ENCODE measurements at places on chromosomes 13 and 19.

DNA sequence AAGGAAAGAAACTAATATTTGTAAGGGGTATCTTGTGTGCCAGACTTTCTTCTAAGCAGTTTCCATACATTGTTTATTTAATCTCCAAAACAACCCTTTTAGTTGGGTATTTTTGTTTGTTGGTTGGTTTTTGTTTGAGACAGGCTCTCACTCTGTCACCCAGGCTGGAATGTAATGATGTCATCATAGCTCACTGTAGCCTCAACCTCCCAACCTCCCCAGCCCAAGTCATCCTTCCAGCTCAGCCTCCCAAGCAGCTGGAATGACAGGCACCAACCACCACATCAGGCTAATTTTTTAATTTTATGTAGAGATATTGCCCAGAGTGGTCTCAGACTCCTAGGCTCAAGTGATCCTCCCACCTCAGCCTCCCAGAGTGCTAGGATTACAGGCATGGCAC is 41.2 kb upstream of the LSM14A start:
- no peak for ATAC-seq

DNA sequence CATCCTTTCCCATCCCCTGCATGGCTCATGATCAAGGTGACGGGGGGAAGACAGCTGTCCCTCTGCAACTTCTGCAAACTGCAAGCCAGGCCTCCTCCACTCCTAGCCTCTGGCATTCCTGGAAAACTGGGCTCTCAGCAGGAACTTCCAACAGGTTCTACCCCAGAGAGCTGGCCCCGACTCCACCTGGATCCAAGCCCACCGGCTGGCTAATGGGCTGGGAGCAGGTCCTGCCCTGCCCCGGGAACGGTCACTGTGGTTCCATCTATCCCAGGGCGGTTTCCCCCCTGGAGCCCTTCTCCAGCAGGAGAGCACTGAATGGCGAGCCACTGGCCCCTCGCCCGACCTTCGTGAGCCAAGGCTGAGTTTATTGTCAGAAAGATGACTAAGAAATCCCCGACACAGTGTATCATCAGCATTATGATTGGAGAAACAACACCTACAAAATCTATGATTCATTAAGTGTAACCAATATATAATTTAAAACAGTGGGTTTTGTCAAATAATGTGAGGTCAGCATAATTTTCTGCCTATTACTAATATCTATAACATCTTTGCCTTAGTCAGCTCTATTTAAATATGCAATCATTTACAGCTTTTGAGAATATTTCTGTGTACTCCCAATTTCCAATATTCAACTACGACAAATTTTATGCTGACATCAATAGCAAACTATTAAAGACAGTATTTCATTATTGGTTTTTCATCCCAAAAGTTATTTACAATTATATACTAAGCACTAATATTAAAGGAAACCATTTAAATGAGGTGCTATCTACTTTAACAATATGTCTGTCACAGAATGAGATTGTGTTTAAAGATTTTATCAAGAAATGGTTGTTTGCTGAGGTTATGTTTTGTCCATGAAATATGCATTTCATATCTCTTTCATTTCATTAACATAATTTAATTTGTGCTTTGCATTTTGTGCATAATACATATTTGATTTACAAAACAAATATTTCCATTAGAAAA is 133.0 kb downstream of the URI1 start:
- no peak for ATAC-seq

DNA sequence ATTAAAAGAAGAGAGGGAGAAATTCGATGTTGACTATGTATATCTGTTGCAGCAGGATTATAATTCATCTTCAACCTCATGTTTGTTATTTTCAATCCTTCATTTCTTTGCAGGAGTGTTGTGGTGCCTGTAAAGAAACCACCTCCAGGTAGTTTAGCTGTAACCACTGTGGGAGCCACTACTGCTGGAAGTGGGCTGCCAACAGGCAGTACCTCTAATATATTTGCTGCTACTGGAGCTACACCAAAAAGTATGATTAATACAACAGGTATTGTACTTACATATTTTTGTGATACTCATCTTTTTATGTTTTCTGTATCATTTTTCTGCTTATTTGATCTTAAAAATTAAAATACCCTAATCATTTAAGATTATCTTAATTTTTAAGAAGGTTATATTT is 266.5 kb downstream of the NBEA start:
- ATAC-seq, result no peak

DNA sequence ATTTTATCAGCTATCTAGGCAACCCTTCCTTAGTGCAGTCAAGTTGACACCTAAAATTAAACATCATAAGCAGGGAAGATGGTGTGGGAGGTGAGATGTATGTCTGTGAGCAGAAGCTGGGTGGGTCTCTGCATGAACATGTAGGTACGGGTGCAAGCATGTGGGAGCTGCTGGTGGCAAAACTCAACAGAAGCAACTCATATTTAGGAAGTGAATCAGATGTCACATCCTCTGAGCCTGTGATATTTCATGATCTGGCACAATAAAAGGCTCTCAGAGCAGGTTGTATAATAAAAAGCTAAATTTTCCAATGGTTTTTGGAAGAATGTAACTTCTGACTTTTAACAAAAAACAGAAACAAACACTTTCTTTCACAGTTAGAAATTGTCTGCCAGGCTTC is 44.4 kb downstream of the C1QTNF9 start:
- no peak for ATAC-seq

- ATAC-seq, result no peak
Observed at GRCh38 chr13:19158526-19159174, 23.0 kb downstream of the TUBA3C start.

- ATAC-seq, result no peak
Observed at GRCh38 chr19:17937371-17937900, 4.6 kb downstream of the CCDC124 start.

GRCh38 chr13:91693466-91693865 is 295.0 kb downstream of the GPC5 start:
- ATAC-seq, result no peak

DNA sequence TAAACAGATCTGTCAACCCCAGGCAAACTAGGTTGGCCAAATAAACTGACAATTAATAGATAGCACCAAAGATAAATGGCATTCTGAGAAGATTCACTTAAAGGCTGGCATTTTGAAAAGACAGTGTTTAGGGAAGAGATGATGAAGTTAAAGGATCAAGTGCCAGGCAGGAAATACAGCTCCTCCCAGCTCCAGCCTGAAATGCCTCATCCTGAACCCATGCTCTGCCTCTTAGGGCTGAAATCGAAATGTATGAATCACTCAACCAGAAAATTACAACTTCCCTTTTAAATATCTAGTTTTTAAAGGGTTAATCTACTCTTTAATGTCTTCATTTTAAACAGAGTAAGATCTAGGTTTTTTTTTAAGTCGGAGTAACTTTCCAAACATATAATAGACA is 171.2 kb upstream of the UBL3 start:
- ATAC-seq, result no peak

DNA sequence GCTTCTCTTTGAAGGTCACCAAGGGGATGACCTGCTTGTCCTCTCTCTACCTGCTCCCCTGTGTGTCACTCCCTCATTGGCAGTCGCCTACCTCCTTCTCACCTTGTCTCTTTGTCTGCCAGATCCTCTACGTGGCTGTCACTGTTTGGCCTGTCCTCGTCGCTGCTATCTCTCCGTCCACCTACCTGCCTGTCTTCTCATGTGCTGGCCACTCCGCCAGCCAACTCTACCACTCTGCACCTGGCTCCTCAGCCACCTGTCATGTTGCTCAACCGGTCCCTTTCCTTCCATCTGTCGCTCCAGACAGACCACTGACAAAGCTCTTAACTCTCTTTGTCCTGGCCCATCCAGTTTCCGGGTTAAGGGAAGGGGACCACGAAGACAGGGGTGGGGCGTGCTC is at the start of gene KLK12:
Gene KLK12 (minus strand): TSS at position 299 of the 400 bp plus-strand sequence. CDS start 381 bp downstream, outside the sequence.
- peak; percentile 70 for ATAC-seq

GRCh38 chr13:77565635-77566034 is 30.1 kb downstream of the SCEL start:
- no peak for ATAC-seq

DNA sequence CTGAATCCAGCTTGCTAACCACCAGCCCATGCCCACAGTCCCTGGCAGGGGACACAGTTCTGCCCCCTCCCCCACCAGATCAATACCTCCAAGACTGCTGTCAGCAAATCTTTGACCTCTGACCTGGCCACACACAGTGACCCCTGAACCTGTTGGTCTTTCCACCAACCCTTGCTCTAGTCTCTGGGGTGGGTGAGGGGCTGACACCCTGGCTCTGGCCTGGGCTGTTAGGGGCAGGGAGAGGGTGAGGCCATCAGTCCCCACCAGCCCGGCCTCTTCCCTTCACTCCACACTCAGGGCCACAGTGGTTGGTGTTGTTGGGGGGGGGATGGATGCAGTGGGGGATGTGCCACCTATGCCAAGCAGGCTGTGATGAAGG is 21.8 kb upstream of the SLC7A10 start:
- ATAC-seq, result no peak

- ATAC-seq, result no peak
Observed at GRCh38 chr13:84745051-84745551, 862.8 kb upstream of the SLITRK1 start.

- peak; percentile 76 for ATAC-seq
Observed at GRCh38 chr19:46890423-46891170, 29.8 kb downstream of the ARHGAP35 start.

- no peak for ATAC-seq
Observed at GRCh38 chr13:71378961-71379905, 487.8 kb downstream of the DACH1 start.

DNA sequence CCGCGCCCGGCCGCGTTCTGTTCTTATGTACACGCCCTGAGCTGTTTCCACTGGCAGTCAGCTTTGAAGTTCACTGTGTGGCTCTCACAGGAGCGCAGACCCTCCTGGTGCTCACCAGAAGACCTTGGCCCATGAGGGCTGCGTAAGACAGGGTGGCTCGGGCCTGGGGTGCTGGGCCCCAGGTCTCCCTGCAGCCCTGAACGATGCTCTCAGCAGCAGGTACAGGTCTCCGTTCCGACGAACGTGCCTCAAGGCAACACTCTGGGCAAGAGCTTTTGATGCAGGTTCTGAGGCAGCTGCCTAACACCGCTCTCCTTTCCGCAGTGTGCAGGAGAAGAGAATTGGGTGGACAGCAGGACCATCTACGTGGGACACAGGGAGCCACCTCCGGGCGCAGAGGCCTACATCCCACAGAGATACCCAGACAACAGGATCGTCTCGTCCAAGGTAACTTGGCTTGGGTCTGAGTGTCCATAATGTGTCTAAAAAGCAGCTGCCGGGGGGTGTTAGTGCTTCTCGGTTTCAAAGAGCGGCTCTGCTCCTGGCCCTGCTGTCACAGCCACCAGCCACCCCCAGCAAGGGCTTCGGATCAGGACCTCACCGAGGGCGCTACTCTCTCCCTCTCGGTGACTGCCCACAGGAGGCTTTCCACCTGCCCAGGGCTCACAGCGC is 95.1 kb downstream of the ATP11A start:
- ATAC-seq, result no peak

- ATAC-seq, result no peak
Observed at GRCh38 chr19:18793144-18794028, 2.3 kb upstream of the COMP start.

GRCh38 chr13:34842466-34842865 is 99.6 kb upstream of the NBEA start:
- no peak for ATAC-seq

- no peak for ATAC-seq
Observed at GRCh38 chr13:43522788-43523187, 264.0 kb downstream of the ENOX1 start.

DNA sequence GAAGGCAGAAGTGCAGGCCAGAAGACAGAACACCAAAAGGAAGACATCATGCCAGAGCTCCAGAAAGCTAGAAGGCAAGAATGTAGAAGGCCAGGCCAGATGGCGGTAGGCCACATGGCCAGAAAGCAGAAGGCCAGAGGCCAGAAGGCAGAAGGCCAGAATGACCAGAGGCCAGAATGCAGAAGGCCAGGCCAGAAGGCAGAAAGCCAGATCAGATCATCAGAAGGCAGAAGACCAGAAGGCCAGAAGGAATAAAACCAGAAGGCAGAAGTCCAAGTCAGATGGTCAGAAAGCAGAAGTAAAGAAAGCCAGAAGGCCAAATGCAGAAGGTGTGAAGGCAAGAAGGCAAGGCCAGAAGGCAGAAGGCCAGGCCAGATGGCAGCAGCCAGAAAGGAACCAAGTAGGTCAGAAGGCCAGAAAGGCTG is 185.0 kb downstream of the TUBA3C start:
- ATAC-seq, result no peak

DNA sequence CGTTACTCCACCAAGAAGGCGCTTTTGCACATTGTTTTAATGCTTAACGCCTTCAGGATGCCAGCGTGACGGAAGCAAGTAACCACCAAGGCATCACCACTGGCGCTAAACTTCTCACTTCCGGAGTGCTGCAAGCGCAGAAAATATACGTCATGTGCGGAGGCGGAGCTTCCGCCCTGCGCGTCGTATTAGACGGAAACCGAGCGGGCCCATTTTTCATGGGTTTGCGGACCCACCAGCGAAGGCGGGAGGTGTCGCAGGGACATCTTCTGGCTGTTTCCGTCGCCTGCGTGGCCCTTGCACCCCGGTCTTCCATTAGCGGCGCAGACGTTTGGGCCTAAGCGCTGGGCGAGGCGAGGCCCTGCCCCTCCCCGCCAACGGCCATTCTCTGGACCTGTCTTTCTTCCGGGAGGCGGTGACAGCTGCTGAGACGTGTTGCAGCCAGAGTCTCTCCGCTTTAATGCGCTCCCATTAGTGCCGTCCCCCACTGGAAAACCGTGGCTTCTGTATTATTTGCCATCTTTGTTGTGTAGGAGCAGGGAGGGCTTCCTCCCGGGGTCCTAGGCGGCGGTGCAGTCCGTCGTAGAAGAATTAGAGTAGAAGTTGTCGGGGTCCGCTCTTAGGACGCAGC is at the start of gene ERCC5:
Gene ERCC5 (plus strand): TSS at position 403 of the 631 bp plus-strand sequence. CDS start 235 bp downstream, outside the sequence.
- ATAC-seq, result peak; percentile 95

DNA sequence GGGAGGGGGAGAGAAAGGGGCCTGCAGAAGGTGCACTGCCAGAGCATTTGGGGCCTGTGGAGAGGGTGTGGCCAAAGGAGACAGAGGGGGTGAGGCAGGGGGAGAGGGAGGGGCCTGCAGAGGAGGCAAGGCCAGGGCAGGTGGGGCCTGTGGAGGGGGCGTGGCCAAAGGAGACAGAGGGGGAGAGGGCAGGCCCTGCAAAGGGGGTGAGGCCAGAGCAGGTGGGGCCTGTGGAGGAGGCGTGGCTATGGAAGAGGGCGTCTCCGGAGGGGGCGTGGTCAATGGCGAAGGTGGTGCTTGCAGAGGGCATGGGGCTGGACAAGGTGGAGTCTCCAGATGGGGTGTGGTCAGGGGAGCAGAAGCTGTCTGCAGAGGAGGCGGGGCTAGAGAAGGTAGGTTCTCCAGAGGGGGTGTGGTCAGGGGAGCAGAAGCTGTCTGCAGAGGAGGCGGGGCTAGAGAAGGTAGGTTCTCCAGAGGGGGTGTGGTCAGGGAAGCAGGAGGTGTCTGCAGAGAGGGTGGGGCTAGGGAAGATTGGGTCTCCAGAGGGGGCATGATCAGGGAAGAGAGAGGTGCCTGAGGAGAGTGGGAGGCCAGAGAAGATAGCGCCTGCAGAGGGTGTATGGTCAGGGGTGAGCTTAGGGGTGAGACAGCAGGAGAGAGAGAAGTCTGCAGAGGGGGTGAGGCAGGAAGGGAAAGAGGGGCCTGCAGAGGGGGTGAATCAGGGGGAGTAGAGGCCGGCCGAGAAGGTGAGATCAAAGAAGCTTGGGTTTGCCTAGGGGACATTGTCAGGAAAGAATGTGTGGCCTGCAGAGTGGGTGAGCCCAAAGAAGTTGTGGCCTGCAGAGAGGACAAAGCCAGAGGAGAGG is 3.4 kb downstream of the PRR36 start:
- ATAC-seq, result peak; percentile 12

Data from esophagus mucosa (tissue), 1 donor.